Heart right ventricle (tissue), 16 donors: ENCODE measurements at places on chromosomes 2 and 18. TPM values are rescaled to one million over a fixed set of nuclear protein-coding genes. Genes with fewer than 3 reads are reported as not detected.

Gene IL37
- total RNA-seq: not detected

DNA sequence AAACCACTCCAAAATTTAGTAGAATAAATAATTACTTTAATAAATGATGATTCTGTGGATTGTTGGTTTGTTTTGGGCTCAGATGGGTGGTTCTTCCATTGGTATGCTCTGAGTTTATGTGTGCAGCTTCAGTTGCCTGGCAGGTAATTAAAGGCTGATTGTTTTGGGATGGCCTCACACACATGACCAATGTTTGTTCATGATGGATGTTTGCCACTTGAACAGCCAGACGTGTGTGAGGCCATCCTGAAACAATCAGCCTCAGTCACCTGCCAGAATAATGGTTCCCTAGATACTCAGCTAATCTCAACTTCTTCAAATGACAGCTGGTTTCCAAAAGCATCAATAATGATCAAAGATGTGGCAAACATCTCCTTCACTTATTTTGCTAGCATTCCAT, 352.5 kb upstream of the GULP1 start:
- H3K36me3 ChIP-seq: no peaks in the 10 kb centered on the region
- DNase-seq: no peak
- no peaks in the 10 kb centered on the region for H3K4me1 ChIP-seq
- no peaks in the 10 kb centered on the region for H3K27me3 ChIP-seq
- H3K4me3 ChIP-seq: no peak overlapping the region
- no peak overlapping the region for H3K27ac ChIP-seq

DNA sequence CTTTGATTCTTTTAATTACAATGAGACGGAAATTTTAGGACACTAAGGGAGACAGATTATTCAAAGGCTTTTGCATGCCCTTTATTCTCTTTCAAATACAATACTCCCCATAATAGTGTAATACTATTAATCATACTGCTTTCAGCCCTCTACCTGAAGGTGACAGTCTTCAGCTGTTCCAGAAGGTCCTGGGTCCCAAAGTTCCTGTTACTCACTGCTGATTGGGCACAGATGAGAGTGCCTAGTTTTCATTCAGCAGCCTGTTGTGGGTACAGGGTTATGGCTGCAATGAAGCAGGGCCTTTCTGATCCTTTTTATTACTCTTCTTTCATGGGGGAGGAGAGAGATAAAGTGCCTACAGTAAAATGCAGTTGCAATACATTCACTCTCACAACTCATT, 80.2 kb downstream of the NUP35 start:
- no peak overlapping the region for H3K27ac ChIP-seq
- H3K4me3 ChIP-seq: no peak overlapping the region
- no peaks in the 10 kb centered on the region for H3K4me1 ChIP-seq
- no peak for DNase-seq
- H3K36me3 ChIP-seq: no peaks in the 10 kb centered on the region

GRCh38 chr2:8566155-8566670, 115.6 kb upstream of the ID2 start:
- no peak overlapping the region for H3K27ac ChIP-seq
- H3K4me1 ChIP-seq: no peaks in the 10 kb centered on the region
- no peaks in the 10 kb centered on the region for H3K36me3 ChIP-seq
- H3K4me3 ChIP-seq: no peak overlapping the region

GRCh38 chr18:13534631-13535030, 191.7 kb downstream of the FAM210A start:
- no peaks in the 10 kb centered on the region for H3K27me3 ChIP-seq
- no peak for DNase-seq
- H3K36me3 ChIP-seq: no peaks in the 10 kb centered on the region
- no peak overlapping the region for H3K27ac ChIP-seq
- no peak overlapping the region for H3K4me3 ChIP-seq
- peaks cover 26% of the 10 kb centered on the region for H3K4me1 ChIP-seq

DNA sequence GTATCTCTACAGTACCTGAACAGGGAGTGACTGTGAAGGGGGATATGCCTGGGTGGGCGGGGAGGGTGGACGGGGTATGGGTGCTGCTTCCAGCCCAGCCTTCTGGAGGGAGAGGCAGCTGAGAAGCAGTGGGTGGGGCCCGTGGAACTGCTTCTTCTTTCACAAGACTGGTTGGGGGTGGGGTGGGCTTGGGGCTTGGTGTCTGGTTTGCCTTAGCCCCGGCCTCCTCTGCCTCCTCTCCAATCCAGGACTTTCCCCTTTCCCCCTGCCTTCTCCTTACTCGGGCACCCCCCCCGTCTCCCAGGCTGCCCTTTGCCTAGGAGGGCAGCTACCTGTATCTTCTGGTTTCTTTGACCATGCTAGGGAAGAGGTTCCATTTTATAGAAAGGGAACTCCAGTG, 233.4 kb downstream of the DYSF start:
- no peak for DNase-seq
- peaks cover 16% of the 10 kb centered on the region for H3K4me1 ChIP-seq
- H3K27me3 ChIP-seq: no peaks in the 10 kb centered on the region
- H3K27ac ChIP-seq: no peak overlapping the region
- H3K4me3 ChIP-seq: no peak overlapping the region
- no peaks in the 10 kb centered on the region for H3K36me3 ChIP-seq

- DNase-seq: no peak
- H3K27ac ChIP-seq: no peak overlapping the region
Measured at GRCh38 chr18:7786569-7786968, 219.5 kb downstream of the PTPRM start.

DNA sequence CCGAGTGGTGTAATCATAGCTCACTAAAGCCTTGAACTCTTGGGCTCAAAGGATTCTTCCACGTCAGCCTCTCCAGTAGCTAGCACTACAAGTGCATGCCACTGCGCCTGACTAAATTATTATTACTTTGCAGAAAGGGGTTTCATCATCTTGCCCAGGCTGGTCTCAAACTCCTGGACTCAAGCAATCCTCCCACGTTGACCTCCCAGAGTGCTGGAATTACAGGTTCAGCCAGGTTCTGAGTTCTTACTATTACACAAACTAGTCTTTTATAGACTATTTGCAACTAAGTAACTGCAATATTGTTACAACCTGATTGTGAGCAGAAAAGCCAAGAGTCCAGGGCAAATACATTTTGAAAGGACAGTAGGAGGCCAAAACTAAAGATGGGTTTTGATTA, 35.9 kb upstream of the MRPL19 start:
- H3K4me3 ChIP-seq: no peak overlapping the region
- no peaks in the 10 kb centered on the region for H3K36me3 ChIP-seq
- no peak for DNase-seq
- H3K27me3 ChIP-seq: peaks cover 37% of the 10 kb centered on the region

Gene LRP1B
- total RNA-seq: 0.19 TPM
